ENCODE measurements at places on chromosomes 2 and 18.

- no peak for DNase-seq
Observed at GRCh38 chr2:25198209-25198525, 29.8 kb upstream of the POMC start.

DNA sequence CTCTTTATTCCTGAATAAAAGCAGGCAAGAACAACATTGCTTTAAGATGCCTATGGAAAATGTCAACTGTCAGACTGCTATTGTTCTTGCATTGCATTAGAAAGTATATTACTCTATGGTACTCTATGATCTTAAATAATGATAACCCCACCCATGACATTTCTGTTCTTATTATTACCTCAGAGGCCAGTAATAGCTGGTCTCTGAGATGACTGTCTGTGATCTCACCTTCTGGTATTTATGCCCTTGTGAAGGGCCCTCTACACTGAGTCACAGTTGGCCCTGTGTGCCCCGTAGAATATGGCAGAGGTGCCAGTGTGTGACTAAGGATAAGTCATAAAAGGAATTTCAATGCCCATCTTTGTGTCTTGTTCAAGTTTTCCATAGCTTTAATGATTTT, 61.0 kb downstream of the SPP2 start:
- no peak for DNase-seq

GRCh38 chr18:21155443-21155842, 43.8 kb upstream of the ROCK1 start:
- no peak for DNase-seq

DNA sequence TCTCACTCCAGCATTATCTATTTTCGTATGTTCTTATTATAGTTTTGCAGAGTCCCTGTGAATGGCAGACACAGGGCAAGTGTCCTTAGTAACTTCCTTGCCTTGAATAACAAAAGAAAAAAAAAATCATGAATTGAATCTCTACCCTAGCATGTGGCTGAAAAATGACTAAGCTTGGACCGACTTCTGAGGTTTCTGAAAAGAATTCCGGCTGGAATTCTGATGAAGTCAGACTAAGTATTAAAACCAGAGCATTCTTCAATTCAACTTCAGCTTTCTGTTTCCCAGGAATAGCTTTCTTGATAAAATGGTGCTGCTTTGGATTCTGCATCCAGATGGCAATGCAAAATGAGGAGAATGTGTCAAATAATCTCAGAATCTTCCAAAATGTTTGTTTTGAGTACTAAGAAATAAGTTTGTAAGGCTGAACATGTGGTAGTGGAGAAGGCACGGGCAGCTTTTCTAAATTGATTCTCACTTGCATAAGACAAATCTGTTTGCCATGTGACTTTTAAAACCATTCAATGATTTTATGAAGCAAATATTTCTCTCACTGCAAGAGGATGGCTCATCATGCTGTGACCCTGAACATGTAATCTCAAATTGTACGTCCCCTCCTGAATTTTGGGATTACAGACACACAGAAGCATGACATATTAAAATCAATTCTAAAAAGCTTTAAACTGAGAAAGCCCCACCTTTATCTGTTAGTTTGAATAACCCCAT, 1462.8 kb upstream of the LRRTM1 start:
- DNase-seq, result no peak

DNA sequence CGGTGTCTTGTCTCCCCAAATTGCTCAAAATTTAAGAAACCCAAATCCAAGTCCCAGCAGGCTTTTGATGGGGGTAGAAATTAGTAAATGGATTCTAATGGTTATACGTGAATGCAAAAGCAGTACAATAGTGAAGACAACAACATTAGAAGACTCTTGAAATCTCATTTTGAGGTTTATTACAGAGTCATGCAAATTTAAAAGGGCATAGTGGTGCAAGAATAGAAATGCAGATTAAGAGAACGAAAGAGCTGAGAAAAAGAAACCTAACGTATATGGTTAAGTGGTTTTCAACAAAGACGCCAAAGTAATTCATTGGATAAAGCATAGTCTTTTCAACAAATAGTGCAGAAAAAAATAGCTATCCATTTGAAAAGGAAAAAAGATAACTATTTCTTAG, 33.2 kb upstream of the CXXC1 start:
- no peak for DNase-seq

GRCh38 chr2:158500333-158500732, 43.6 kb downstream of the PKP4 start:
- DNase-seq, result no peak

DNA sequence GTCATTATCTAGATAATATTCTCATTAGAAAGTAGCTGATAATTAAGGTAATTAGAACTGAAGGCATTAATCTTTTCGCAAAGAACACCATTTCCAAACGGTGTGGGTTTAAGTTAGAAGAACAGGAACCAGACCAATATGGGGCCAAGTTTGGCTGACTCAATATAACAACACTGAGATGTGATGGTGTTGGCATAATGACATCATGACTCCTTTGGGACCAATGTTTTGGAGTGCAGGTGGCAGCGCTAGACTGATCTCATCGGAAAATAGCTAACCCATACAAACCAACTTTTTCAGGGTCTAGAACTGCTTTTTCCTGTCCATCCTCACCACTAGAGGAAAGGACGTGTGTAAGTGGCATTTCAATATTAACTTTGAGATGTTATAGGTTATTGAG, 1171.7 kb upstream of the ZEB2 start:
- DNase-seq, result no peak

DNA sequence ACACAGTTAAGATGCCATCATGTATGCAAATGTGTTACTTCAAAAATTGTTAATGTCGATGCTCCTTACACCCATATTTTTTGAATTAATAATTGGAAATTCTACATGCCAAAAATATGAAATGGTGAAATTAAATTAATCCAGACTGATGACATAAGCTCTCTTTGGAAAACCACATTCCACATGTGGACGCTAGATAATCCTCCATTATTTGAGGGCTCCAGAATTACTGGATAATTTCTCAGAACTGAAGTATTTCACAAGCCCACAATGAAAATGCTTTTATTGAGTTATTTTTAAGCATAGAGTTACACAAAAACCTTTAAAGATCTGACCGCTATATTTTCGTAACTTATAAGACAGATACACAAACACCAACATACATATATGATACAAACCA, 47.8 kb downstream of the FARSB start:
- DNase-seq, result no peak

- DNase-seq, result no peak
Observed at GRCh38 chr2:26591619-26592505, 49.3 kb downstream of the CIB4 start.
